Stimulated activated CD8-positive, alpha-beta memory T cell treated with anti-CD3 and anti-CD28 coated beads, Interleukin-7, amount 100 ng/mL, for 48 hours (primary cell): ENCODE measurements at places on chromosomes 7 and 10.

- no peak for DNase-seq
Observed at GRCh38 chr10:73644015-73644743, 2.9 kb upstream of the MYOZ1 start.

- no peak for DNase-seq
Observed at GRCh38 chr10:8596929-8597472, 542.5 kb downstream of the GATA3 start.

GRCh38 chr10:104273899-104274575, 5.1 kb downstream of the GSTO2 start:
- DNase-seq, result no peak

DNA sequence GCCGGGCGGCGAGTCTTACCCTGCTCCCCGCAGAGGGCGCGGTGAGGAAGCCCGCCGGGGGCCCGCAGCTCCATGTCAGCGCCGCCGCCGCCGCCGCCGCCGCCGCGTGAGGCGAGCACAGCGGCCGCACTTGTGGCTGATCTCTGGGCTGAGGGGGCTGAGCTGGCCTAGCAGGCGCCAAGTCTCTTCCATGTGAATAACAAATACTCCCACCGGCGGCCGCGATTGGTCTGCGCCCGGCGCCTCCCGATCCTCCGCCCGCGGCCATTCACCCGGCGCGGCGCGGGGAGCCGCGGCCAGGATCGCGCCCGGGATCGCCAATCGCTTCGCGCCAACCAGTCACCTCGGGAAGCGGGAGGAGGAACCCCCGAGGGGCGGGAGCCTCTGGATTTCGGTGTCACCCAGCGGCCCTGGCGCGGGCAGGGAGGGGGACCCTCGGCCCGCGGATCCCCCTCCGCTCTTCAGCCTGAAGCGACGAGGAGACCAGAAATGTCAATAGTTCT, at the start of gene GRM8:
Gene GRM8 (minus strand): TSS at position 164 of the 503 bp plus-strand sequence.
- DNase-seq, result no peak

DNA sequence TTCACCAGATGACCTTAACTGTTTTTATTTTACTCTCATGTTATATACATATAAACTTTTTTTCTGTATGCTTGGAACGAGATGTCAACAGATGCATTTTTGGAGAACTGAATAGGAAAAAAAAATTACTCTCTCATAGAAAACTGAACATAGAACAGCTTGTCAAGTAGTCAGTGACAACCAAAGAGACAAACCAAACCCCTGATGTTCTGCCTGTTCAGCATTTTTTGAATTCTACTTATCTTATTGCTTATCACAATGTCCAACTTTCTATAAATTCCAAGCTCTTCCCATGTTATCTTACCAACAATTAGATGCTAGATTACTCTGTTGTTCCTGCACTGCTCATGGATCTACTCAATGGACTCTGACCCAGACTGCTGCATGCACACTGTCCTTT, 95.2 kb downstream of the VPS41 start:
- DNase-seq, result no peak
